Stimulated activated CD4-positive, alpha-beta T cell treated with anti-CD3 and anti-CD28 coated beads, Interleukin-12 subunit alpha, Interleukin-12 subunit beta, amount 100 ng/mL, for 4 hours (primary cell): ENCODE measurements at places on chromosomes 3 and 15.

- DNase-seq: no peak
Measured at GRCh38 chr3:114092151-114093015, 35.8 kb downstream of the QTRT2 start.

DNA sequence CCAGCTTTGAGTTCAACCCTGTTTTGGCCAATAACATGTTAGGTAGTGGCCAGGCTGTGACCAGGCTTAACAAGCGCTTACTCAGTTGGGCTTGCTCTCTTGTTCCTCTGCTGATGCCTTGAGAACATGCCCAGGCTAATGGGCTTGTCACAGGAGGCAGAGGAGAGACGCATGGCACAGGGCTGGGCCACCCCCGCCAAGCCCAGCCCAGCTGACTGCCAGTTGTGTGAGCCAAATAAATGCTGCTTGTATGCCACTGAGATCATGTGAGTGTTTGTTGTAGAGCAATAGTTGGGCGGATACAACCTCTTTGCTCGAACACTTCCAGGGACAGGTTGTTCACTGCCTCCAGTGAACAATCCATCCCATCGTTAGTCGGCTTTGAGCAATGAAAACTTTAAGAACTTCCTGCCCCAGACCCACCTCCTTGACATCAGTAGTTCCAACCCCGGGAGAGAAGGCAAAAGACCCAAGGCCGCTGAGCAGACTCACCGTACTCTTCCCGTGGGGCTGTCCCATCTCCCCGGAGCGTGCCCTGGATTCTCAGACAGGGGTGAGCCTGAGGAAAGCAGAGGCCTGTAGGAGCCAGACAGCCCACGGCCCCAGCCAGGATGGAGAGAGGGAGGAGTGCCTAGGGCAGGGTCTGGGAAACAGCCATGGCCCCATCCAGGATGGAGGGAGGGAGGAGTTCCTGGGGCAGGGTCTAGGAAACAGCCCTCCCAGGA lies 4.1 kb downstream of the PLA2G4F start:
- no peak for DNase-seq

DNA sequence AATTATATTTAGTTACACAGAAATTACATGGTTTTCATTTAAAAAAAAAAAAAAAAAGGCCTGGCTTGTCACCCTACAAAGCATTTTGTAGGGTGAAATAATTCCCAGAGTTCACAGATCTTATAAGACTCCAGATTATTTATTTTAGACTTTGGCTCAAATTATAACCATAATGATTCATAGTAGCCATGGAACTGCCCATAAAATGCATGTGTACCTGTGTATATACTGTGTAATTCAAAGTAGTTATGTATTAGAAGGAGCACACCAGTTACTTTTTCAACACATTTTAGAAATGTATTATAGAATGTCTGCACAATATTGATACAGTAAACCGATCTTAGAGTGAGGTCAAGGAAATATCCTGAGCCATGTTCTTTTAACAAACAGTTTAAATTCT lies 975.6 kb downstream of the GBE1 start:
- no peak for DNase-seq

DNA sequence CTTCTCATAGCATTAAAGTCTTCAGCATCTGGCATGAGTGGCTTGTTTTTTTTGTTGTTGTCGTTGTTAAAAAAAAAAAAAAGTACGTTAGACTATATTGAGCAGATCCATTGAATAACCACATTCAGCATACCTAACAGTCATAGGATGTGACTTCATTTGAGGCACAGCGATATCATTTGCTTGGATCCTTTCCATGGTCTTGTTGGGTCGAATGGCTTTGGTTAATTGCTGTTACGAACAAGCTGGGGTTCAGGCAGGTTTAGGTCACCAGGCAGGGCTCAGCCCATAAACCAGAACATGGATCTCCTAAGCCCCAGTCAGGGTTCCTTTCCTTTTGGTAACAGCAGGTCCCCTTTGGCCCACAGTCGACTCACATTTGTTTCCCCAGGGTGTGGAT lies 76.2 kb downstream of the POLR2M start:
- DNase-seq: no peak

- DNase-seq: no peak
Measured at GRCh38 chr3:105865867-105866350, 2.9 kb downstream of the CBLB start.

GRCh38 chr3:47613722-47614121 lies 35.1 kb upstream of the CSPG5 start:
- DNase-seq: no peak

- DNase-seq: no peak
Measured at GRCh38 chr3:136166507-136166906, 29.6 kb downstream of the MSL2 start.

DNA sequence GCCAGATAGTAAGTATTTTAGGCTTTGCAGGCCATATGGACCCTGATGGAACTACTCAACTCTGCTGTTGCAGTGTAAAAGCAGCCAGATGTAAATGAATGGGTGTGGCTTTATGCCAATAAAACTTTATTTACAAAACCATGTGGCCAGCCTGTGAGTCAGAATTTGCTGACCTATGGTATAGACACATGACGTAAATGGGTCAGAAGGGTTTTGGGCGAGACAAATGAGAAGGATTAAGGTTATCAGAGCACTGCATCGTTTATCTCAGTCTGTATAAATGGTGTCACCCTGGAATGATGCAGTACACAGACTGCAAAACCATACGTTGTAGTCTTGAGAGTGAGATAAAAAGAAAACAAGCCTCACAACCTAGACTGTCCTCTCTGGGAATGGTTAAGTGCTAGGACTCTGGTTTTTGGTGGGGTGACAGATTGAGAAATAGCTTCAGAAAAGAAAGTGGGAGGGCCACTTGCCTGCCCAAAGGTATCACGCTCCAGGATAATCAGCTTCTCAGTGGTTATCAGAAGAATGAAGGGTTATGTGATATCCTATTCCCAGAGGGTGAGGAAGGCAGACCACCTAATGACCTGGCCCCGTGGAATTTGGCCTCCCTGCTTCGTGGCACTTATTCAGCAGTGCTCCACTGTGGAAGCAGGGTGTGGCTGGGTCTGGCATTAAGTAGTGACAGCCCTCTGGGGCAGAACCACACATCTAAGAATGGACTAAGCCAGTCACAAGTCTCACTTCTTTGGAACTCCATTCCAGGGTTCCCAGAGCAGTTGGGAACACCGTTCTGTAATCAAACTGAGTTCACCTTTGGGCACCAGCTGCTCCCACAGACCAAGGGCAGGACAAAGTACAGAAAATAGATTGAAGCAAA lies 46.1 kb downstream of the ABHD5 start:
- DNase-seq: no peak

DNA sequence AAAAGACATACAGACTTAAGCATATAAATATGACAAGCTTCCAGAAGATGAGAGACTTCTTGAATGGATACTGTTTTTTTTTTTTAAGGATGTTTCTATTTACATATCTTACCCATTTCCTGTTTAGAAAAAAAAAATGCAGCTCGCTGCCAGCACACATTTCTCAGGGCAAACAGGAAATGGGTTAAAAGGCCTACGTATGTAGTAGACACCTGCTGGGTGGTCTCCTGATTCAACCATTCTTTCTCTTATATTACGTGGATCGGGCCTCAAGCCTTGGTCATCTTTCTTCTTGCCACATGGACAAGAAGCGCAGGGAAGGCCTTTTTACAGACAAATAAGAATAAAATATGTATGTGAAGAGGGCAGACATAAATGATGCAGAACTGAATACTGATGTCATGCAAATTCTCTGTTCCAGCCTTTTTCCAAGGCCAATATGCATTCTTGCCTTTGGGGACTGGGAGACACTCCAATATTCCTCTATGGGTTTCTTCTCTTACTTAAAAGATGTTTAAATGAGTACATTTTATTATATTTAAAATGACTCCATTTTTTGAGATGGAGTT lies 35.0 kb upstream of the TJP1 start:
- DNase-seq: no peak

- DNase-seq: no peak
Measured at GRCh38 chr3:197545571-197545970, 10.2 kb downstream of the BDH1 start.

DNA sequence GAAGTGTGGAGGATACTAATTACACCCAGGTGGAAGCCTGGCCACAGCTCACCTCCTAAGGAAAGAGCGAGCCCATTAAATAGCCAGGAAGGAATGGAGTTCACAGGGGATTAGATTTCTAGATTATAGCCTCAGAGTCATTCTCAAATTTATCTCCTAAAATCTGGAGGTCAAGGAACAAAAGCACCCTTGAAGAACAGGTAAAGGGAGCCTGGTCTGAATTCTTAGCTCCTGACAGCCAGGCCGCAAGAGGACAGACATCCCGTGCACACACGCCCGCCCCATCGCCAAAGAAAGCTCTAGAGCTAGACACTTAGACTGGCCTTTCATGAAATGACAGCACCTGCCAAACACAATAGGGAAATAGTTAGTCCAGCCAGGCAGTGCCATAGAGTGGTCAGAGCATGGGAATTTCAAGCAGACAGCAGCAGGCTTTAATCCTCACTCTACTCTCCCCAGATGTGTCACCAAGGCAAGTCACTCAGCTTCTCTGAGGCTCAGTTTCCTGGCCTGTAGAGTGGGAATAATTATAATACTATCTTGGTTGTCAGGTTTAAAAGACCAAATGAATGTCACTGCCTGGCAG lies 59.2 kb downstream of the LIPC start:
- no peak for DNase-seq

DNA sequence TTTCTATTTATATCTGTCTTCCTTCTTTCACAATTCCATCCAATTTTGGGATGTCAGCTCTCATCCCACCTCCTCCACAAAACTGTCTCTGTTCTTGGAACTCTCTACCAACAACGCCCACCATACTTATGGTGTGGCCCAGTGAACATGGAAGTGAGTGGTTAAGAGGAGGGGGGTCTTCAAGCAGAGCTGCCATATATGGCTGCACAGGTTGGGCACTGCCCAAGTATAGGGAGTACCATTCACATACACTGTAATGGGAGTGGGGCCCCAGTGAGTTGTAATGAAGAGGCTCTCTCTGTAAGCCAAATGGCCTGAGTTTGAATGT lies 7.9 kb upstream of the CAMK1 start:
- DNase-seq: no peak

DNA sequence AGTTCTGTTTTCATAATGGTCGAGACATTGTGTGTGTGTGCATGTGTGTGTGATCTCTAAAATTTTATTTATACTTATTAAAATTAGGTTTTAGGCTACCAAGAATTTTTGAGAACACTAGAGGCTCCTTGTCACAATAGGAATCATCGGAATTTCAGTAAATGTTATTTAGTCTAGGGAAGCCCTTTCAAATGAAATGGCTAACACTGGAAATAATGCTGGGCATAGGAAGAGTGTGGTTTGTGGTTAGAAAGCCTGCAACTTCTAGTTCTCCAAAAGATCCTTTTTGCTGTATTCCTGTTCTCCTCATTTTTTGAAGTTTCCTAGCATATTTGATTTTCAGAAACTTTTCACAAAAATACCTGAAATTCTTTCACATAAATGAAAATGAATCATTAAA lies 92.5 kb upstream of the MBNL1 start:
- no peak for DNase-seq

DNA sequence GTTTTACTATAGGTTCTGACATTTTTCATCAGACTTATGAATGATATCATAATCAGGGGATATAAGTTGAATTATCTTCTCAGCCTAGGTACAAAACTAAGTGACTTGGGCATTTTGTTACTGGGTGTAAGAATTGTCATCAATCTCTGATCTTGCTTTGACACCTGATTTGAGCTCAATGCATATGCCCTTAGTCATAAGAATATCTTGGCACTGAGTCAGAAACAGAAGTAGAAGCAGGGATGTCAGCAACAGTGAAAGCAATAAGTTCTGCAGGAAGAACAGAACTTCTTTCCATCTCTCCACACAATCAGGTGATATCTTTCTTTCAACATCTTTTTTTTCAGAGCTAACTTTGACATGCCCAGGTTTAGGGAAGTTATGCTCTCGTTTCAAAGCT lies 14.6 kb downstream of the SLITRK3 start:
- DNase-seq: no peak

DNA sequence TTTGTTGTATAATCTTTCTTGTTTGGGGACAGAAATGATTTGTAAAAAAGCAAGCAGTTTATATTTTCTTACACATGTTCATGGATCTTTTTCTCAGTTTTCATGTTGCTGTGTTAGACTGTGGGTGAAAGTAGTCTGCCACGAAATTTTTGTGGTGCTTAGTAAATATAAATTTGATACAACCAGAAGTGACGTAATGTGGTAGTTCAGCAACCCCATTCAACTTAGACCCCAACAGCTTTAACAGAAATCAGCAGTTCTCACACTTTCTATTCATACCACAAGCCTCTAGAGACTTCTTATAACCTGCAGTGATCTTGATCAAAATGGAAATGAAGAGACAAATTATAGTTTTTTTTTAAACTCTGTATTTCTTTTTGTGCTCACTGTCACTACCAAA lies 120.2 kb upstream of the IGSF10 start:
- no peak for DNase-seq

DNA sequence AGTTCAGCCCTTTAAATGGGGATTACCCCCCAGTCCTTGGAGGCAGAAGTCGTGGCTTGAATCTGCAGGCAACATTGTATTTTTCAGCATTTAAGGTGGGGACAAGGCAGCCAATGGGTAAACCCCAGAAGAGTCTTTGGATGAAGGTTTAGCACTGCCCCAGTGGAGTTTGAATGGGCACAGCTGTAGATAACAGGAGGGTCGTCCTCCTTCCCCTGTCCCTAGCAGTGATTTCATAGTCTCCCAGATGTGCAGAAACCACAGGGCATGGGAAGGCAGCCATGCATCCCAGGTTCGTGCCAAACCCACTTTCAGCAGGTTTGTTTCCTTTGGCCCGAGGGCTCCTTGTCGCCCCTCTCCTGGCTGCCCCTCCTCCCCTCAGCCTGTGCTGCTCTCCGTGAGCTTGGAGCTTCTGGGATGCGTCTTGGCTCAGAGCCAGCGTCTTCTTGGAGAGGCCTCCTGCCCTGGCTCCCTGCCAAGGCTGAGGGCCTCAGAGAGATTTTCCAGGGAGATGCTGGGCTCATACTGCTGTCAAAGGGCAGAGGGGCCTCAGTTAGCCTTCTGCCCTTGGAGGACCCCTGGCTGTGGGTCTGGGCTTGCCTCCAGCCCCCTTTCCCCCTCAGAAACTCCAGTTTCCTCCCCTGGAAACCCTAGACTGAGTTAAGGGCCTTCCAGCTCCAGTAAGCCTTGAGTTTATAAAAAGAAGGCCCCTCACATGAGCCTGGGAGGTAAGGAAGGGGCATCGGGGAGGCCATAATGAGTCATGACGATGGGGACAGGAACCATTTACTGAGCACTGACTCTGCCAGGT lies 48.9 kb upstream of the POLG start:
- DNase-seq: no peak

DNA sequence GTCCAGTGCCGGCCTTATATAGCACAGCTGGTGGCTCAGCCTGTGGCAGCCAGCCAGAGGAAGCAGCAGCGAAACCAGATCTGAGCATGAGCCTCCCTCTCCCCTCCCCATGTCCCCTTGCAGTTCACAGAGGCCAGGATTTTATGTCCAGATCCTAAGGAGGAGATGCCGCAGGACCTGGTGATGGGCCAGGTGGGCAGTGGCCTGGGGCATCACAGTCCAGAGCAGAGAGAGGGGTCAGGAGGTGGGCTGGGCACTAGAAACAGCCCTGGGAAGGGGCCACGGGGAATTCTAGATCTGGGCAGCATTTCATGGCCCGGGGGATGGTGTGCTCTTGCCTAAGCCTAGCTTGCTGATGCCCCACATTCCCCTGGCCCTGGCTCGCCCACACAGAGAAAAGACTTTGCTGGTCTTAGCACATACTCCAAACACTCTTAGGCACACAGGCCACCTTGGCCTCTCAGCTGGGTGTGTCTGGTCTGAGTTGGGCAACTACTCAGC lies 259 bp upstream of the CILP start:
- no peak for DNase-seq
